Fibroblast of skin of right quadriceps (primary cell): ENCODE measurements at places on chromosomes 4 and X.

DNA sequence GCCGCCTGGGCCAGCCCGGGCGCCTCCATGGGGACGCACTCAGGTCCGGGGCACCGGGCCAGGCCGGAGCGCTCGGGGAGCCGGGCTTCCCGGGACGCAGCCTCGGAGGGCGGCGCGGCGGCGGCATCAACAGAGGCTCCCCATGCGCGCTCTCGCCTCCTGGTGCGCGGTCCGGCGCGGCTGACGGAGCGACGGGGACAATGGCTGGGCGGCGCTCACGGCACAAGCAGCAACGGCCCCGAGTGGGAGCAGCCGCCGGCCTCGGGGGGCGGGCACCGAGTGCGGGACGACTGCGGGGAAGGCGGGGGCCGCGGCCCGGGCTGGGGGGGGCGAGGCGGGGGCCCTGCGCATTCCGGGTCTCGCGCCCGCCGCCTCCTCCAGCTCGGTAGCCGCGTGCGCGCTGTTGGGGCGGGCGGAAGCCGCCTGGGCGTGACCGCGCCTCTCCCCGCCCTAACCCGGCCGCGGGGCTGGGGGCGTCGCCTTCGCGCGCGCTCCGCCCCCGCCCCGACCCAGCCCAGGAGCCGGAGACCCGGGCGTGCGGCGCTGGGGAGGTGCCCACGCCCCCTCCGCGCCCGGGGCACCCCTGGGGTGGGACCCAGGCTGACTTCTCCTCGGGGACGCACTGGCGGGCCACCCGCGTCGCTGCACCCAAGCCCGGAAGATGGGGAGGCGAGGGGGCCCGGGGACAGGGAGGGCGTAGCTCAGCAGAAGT lies at the start of gene PRKX:
PRKX (minus strand) TSS at position 425 of the 712 bp plus-strand sequence; CDS start at position 29, 396 bp downstream.
- DNase-seq = peak; percentile 51

DNA sequence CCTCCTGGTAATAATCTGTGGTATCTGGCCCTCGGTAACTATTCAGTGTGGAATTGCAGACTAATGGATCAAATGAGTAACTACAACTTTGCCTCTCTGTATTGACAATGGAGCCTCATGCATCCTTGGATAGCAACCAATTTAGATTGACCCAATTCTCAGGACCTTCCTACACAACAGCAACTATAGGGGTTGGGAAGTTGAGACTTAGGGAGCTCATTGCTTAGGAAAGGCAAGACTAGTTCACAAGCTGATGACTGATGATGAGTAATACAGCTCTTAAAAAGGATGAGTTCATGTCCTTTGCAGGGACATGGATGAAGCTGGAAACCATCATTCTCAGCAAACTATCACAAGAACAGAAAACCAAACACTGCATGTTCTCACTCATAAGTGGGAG lies 47.5 kb upstream of the KLHL13 start:
- peak; percentile 0 for DNase-seq

- DNase-seq = peak; percentile 38
Measured at GRCh38 chrX:78104447-78105176, 564 bp downstream of the PGK1 start.

GRCh38 chr4:184529283-184529682 lies 54.9 kb upstream of the IRF2 start:
- no peak for DNase-seq

- DNase-seq = peak; percentile 15
Measured at GRCh38 chr4:3291969-3292570, 751 bp upstream of the RGS12 start.

- no peak for DNase-seq
Measured at GRCh38 chr4:104829761-104830160, 316.9 kb upstream of the TET2 start.

- no peak for DNase-seq
Measured at GRCh38 chr4:17260166-17260907, 251.6 kb downstream of the QDPR start.

GRCh38 chrX:134718105-134718965 lies 60.1 kb upstream of the PLAC1 start:
- peak; percentile 96 for DNase-seq

DNA sequence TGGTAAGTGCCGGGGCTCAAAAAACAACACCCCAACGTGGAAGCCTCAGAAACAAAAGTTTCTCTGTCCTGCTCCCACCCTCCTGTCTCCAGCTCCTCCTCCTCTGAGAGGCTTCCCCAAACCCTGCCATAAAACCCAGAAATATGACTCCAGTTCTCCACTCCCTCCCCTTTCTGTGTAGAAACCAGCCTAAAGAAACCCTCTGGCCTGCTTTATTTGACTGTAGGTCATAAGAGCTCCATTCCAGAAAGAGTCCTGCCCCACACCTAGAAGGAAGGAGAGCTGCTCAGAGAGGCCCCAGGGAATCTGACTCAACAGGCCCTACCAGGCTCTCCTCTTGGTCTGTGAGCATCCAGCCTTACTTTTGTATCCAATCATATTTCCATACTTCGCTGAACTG lies 872 bp upstream of the S100P start:
- DNase-seq = peak; percentile 70

DNA sequence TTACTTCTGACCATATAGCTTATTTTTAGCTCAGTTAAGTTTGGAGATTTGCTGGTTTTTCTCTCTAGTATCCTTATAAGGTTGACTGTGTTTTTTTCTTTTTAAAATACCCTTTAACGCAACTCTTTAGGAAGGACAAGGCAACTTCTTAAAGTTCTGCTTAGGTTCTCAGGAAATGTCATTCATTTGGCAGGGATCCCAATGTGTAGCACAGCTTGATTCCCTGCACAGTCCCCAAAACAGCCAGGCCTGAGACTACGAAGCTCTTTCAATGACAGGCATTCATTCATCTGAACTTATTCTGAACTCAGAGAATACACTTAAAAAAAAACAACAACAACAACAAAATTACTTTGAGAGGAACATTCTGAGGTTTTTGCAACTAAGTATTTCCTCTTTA lies 1765.8 kb downstream of the PCDH7 start:
- no peak for DNase-seq

DNA sequence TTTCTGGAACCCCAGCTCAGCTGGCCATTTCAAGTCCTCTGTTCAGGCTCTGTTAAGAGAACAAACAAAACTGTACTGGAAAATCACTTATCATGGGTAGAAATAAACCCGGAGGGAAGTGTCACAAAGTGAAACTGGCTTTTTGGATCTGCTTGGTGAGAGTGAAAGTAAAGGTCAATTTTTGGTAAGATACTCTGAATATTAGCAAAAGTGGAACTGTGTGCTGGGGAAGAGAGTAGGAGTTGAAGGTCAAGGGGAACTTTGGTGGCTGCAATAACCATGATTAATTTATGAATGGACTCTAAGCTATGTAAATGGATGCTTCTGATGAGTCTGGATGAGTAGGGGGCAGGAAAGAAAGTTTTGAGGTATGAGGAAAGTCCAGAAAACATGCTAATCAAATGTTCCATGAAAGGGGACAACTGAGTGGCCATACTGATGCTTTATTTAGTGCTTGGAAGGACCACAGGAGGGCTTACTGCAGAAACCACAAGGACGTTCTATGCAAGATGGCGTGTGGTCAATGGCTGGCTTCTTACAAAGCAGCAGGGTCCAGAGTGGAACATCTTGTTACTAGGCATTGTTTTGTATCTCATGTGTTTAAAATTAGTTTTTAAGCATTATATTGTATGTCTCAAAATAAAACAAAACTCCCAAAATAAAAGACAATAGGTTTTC lies 36.8 kb upstream of the TNIP3 start:
- DNase-seq = no peak

- peak; percentile 10 for DNase-seq
Measured at GRCh38 chr4:82891707-82892466, 934 bp upstream of the SEC31A start.

- no peak for DNase-seq
Measured at GRCh38 chrX:13760426-13760825, 25.9 kb downstream of the OFD1 start.

DNA sequence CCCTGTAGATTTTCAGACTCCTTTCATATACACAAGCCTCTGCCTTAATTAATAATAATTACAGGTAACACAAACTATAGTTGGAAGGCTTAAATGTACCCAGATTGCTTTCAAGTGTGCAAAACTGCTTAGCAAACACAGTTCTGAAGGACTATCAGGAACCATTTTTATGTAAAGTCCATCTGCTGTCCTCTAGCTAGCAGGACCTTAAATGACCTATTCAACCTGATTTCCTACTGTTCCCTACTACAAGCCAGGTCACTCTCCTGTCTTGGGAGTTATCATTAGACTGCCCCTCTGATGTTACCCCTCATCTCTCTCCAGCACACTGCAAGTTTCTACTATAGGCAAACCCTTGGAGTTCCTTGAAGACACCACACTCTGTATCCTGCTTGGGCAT lies 157.3 kb downstream of the GBA3 start:
- DNase-seq = no peak

DNA sequence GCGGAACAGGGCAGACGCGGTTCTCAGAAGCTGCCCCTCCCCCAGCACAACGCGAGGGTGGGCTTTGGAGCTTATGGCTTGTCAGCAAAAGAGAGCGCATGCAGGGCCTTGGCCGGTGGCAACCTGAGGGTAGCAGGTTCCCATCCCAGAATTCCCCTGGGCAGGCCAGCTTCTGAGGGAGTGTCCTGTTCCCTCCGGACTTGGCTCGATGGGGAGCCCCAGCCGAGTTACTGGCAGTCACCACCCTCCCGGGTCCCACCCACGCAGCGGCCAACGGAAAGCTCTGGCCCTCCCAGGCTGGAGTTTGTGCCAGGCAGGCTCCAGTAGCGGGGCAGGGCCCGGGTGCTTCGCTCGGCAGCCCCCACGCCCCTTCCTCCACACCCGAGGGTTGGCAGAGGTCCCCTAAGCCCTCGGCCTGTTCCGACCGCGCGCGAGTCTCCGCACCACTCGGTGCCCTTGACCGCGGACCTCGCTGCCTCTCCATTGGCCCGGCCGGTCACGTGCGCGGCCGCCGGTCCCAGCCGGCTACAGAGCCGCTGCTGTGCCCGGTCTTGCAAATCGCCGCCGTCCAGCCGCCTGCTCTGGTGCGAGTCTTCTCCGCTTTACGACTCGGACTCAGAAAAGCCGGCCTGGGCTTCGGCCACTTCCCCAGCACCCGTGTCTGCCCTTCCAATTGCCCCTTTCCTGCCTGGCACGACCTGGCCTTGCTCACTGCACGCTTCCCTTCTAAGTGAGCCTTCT lies 20.9 kb upstream of the MTM1 start:
- no peak for DNase-seq

GRCh38 chr4:158172261-158173258 lies at the start of gene GASK1B:
Gene GASK1B (minus strand): TSS chr4:158173025. CDS start chr4:158171375, 1,650 bp downstream.
- peak; percentile 65 for DNase-seq

DNA sequence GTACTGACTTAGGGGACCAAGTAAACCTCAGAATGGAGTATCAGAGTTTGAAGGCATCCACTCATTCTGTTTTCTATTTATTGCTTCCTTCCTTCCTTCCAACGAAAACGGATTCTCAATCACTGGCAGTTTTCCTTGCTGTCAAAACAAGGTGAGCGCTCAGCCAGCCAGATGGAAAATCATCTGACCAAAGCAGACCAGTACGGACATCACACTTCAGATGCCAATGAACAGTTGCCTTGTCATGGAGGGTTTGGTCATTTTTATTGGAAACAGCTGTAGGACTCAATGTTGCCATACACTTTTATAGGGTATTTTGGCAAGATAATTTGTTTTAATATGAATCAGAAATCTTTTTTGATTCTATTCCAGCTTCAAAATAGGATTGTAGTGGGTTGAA lies 16.6 kb downstream of the GEMIN8 start:
- peak; percentile 28 for DNase-seq

GRCh38 chr4:94744850-94745249 lies 12.9 kb upstream of the BMPR1B start:
- DNase-seq = no peak

- DNase-seq = no peak
Measured at GRCh38 chr4:34767407-34767806, 1476.9 kb downstream of the ARAP2 start.

GRCh38 chr4:37699868-37700481 lies 13.8 kb upstream of the RELL1 start:
- DNase-seq = no peak

DNA sequence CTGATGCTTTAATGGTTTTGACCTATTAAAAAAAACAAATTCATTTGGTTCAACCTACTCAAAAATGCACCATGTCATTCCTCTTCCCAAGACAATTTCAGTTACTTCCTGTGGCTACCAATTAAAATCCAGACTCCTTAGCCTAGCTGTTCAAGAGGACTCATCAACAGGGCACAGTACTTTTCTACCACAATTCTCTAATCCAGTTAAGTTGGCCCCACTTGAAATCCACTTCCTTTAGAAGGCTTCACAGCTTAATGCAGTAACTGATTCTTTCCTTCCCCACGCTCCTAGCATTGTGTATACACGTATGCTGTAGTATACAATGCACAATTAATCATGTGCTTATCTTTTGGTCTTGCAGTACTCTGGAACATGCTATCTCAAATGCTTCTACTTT lies 129.8 kb downstream of the UGT8 start:
- no peak for DNase-seq

GRCh38 chrX:124254611-124255010 lies 77.8 kb upstream of the TEX13D start:
- DNase-seq = no peak

GRCh38 chr4:184757810-184758209 lies 23.9 kb upstream of the CENPU start:
- peak; percentile 59 for DNase-seq

- DNase-seq = no peak
Measured at GRCh38 chrX:9258421-9259104, 206.3 kb upstream of the TBL1X start.

- DNase-seq = peak; percentile 40
Measured at GRCh38 chr4:145716200-145716599, 36.3 kb downstream of the C4orf51 start.
